ENCODE measurements at places on chromosomes 7 and 10.

GRCh38 chr10:28087661-28088351 lies 88.9 kb upstream of the ODAD2 start:
- DNase-seq = no peak

GRCh38 chr7:42102301-42102700 lies 134.7 kb downstream of the GLI3 start:
- DNase-seq = no peak

DNA sequence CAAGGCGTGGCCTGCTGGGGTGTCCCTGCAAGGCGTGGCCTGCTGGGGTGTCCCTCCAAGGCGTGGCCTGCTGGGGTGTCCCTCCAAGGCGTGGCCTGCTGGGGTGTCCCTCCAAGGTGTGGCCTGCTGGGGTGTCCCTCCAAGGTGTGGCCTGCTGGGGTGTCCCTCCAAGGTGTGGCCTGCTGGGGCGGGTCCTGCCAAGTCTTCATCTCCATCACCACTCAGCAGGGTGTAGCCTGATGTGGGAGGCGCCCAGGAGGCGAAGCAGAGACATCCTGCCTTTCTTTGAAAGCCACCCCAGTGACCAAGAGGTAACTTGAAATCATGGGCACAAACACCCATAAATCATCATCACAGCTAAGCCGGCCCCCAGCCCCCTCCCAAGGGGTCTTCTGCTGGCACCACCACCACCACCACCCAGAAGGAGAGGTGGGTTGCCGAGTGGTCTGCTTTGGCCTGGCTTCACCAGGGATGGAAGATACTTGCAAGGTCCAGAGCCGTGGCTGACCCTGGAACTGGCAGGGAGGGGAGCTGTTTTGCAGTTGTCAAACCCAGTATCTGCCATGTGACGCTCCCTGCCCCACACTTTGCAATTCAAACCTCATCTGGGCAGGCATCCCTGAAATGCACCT lies 190.6 kb downstream of the EBF3 start:
- DNase-seq = no peak

GRCh38 chr7:155931396-155932085 lies 119.3 kb upstream of the SHH start:
- no peak for DNase-seq

DNA sequence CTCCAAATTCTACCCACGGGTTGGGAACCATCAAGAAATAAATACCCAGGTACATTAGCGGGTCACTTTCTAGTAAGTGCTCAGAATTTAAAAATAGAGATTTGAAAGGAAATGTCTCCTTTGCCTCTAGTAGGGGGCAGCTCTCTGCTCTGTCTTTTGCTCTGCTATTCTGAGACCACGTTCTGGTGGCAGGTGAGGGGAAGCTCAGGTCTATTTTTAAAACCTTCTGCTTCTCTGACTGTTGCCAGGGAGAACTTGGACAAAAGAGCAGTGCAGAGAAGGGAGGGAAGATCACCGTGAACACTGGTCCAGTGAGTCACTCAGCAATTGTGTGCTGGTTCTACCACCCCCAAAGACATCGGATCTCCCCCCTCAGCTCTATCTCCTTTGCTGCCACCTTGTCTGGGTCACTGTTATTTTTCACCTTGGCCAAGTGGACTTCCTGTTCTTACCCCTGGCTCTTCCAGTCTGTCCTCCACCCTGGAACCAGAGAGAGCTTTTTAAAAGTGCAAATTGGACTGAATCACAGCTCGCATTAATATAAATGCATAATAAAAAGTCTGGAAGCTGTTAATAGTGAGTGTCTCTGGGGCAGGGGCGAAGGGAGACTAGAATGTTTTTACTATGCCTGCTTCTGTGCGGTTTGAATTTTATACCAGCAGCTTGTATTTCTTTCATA lies 72.4 kb upstream of the LOXL4 start:
- DNase-seq = no peak

DNA sequence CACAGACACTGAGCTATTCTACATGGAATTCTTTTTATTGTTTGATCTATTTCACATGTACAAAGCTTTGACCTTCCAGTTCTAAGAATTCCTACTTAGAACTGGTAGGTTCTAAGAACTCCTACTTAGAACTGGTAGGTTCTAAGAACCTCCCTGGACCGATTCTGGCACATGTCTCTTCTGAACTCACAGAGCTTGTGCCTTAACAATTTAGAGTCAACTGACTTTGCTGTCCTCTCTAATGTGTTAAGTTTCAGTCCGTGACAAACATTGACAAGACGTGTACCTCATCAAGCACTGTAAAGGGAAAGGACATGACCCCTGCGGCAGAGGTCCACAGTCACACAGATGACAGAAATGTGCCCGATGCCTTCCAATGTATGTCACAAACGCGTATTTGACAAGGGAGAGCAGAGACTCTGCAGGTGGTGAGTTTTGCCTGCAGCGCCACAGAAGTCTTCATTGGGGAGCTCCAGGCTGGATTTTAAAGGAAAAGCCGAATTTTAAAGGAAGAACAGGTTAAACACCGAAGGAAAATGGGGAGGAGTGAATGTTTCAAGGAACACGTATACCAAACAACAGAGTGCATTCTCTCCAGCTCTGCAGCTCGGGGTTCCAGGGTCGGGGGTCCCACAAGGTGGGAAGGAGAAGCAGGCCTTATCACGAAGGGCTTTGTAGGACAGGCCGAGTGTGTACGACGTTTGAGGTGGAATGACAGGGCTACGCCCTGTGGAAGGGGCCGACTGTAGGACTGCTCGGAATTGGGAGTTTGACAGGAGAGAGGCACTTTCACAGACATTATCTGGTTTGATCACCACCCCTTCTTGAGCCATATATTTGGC lies 161.1 kb upstream of the KLF14 start:
- DNase-seq = no peak

- DNase-seq = no peak
These were observed 89.2 kb downstream of the PTEN start for GRCh38 chr10:87952612-87953011.

DNA sequence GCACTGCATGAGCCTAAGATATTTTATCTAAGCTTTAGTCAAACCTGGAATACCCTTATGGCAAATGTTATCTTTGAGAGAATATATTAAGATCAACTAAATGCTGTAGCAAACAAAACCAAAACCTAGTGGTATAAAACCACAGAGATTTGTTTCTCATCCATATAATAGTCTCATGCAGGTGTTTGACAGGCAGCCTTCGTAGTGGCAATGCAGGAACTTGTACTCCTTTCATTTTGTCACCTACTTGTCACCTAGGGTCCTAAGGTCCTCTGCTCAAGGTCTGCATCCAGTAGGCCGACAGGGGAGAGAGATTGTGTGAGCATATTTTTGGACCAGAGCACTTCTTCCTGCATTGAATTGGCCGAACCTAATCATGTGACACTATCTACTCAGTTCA lies 352.6 kb downstream of the GPR37 start:
- no peak for DNase-seq

DNA sequence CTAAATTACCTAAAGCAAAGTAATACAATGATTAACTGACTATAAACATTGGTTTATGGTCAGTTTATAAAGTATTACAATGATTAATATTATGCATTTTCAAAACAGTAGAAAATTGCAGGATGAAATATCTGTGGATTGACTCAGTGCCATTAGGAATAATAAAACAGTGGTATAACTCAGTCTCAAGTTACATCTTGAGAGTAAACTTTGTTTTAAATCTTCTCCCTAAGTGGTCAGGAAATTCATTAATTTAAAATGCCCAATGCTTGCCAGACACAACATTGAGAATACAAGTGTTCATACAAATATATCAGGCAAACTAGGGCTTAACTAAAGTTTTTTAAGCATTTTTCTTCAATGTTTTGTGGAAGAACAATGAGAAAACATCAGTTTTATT lies 257.8 kb downstream of the ETV1 start:
- no peak for DNase-seq

- no peak for DNase-seq
These were observed 10.2 kb downstream of the PRSS1 start for GRCh38 chr7:142759433-142759832.

DNA sequence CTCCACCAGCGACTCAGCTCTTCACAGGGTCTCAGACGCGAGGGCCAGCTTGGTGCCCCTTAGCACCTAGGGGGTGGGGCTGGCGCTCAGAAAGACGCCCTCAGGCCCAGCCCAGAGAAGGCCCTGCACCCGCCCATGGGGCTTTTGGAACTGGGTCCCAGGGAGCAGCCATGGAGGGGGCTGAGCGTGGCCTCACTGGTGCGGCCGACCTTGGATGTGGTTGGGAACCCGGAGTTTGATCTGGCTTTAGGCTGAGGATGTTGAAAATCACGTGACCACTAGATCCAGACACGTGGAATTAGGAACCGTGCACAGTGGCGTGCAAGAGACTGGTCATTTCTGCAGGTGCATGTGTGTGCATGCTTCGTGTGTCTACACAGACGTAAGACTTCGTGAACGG lies 185.4 kb downstream of the DNAJB6 start:
- no peak for DNase-seq

GRCh38 chr7:116087291-116087690 lies 56.7 kb upstream of the TFEC start:
- no peak for DNase-seq

DNA sequence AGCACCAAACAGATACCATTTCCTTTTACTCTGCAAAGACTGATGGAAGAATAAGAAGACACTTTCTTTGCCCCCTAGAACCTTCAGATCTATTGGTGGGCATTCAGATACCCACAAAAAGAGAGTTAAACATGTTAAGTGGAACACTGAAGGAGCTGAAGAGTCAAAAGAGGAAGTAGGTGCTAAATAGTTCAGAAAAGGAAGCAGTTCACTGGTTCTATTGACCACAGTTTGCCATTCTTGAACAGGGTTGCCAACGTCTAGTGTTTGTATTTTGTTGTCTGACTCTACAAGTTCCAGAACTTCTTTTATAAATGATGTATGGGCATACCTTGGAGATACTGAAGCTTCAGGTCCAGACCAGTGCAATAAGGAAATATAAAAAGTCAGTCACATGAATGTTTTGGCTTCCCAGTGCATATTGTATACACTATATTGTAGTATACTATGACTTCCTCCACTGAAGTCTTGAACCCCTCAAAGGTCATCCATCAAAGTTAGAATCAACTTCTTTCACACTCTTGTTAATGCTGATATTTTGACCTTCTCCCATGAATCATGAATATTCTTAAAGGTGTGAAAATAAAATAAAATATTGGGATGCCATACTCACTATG lies 47.5 kb upstream of the AGR3 start:
- no peak for DNase-seq

- DNase-seq = no peak
These were observed 24.1 kb upstream of the FFAR4 start for GRCh38 chr10:93542358-93542791.

DNA sequence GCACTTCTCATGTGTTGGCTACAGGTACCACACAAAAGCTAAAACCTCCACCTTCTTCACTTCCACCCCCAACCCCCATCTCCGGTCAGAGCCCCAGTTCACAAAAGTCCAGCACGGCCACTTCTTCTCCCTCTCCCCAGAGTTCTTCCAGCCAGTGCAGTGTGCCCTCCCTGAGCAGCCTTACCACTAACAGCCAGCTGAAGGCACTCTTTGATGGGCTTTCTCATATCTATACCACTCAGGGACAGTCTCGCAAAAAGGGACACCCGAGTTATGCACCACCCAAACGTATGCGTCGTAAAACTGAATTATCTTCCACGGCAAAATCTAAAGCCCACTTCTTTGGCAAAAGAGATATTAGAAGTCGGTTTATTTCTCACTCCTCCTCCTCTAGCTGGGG lies 135.7 kb upstream of the SAMD8 start:
- no peak for DNase-seq

GRCh38 chr10:43965033-43965917 lies 316.6 kb upstream of the ZNF32 start:
- DNase-seq = no peak

GRCh38 chr10:1712314-1712713 lies 25.0 kb downstream of the ADARB2 start:
- DNase-seq = no peak

GRCh38 chr7:37977243-37977642 lies 56.8 kb downstream of the EPDR1 start:
- no peak for DNase-seq

GRCh38 chr7:121237601-121238000 lies 91.2 kb upstream of the WNT16 start:
- DNase-seq = no peak

DNA sequence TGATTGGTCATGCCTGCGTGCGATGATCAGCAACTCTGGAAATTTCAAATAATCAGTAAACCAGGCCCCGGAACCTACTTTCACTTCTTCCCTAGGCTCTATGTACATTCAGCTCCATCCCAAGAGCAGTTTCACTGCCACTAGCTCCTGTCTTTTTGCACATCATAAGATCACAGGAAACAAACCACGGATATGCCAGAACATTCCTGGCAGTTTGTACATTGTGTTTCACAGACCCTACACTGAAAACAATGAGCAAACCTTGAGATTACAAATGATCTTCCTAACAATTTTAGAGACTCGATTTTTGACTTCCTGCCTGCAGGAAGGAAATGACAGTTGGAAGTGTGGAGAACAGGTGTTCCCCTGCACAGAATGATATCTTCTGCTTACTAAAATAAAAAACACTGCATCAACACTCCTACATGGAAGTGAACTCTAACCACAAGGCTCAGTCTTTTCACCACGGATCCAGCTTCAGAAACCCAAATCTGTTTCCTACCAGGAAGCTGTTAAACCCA lies 7.6 kb upstream of the TMEM236 start:
- DNase-seq = no peak

GRCh38 chr7:14195079-14195478 lies 205.6 kb upstream of the ETV1 start:
- DNase-seq = no peak

Data from activated CD4-positive, CD25-positive, alpha-beta regulatory T cell (primary cell).